H54 (cell line): ENCODE measurements at places on chromosomes 16 and 17.

DNA sequence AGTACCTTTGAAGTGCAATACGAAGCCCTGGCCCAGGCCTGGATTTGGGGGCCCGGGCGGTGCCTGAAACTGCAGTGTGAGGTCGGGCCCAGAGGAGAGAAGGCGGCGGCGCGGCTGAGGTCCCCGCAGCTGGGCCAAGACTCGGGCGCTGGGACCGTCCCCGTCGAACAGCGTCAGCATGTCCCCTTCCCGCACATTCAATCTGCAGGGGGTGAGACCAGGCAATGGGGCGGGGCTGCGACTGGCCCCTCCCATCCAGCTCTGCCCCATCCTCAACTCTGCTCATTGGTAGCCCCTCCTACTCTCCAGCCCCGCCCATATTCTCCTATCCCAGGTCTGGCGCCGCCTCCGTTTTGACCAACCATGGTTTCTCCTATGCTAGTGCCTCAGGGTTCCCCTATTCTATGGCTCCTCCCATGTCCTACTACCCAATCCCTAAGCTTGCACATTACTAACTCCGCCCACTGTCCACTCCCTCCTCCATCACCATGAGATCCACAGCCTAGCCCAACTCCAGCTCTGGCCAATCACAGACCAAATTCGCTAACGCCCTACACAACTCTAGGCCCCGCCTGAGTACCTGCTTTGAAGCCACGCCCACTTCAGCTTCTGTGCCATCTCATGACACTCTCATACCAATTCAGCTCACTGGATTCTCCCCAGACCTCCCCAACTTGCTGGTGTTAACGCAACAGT is 14.4 kb upstream of the CDIPT start:
- peak; percentile 56 for DNase-seq

- no peak for DNase-seq
Observed at GRCh38 chr17:49364119-49364518, 2.1 kb upstream of the ZNF652 start.

GRCh38 chr17:57935833-57936807 is 19.1 kb downstream of the CUEDC1 start:
- DNase-seq = no peak

GRCh38 chr17:34287875-34288274 is 2.3 kb downstream of the CCL11 start:
- DNase-seq = no peak

GRCh38 chr16:21952040-21952792 is 945 bp upstream of the UQCRC2 start:
- peak; percentile 31 for DNase-seq

GRCh38 chr16:77700846-77701245 is 21.5 kb upstream of the NUDT7 start:
- DNase-seq = no peak

GRCh38 chr16:30644334-30644830 is 6.4 kb upstream of the PRR14 start:
- no peak for DNase-seq

- peak; percentile 70 for DNase-seq
Observed at GRCh38 chr17:76204277-76204676, 36.0 kb downstream of the RNF157 start.

GRCh38 chr16:29809031-29809747 is 2.8 kb upstream of the PRRT2 start:
- DNase-seq = no peak

- DNase-seq = no peak
Observed at GRCh38 chr16:47995354-47995753, 160.4 kb downstream of the ABCC12 start.

GRCh38 chr17:20997711-20998570 is 44.9 kb downstream of the USP22 start:
- no peak for DNase-seq
